Motor neuron (in vitro differentiated cells): ENCODE measurements at places on chromosomes 2 and 18. TPM values are rescaled to one million over a fixed set of nuclear protein-coding genes. Genes with fewer than 3 reads are reported as not detected.

KHK gene
- total RNA-seq, result 5.0 and 5.4 TPM in 2 replicates

SPP2 gene
- total RNA-seq, result 0.53 TPM in 1 of 2 replicates, not detected in the other

DNA sequence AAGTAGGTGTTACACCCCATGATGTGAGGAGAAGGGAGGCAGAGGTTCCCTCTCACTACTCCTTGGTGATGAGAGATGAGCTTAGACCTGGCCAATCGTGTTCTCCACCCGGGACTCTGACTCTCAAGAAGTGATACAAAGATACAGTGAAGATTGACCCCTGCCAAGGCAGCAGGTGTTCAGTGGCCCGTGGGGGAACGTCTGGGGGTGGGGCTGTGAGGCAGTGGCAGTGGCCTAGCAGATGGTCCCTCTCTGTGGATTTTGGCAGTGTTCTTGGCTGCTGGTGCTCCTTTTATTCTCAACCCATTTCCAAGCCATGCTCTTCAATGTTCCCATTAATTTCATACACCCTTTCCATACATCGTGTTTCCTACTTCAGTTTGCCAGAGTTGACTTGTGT, 120.4 kb upstream of the NEDD4L start:
- no peak for ATAC-seq

GRCh38 chr2:56077359-56077915, 106.4 kb upstream of the CCDC85A start:
- no peak for ATAC-seq
